ENCODE measurements at places on chromosomes 16 and 17.

DNA sequence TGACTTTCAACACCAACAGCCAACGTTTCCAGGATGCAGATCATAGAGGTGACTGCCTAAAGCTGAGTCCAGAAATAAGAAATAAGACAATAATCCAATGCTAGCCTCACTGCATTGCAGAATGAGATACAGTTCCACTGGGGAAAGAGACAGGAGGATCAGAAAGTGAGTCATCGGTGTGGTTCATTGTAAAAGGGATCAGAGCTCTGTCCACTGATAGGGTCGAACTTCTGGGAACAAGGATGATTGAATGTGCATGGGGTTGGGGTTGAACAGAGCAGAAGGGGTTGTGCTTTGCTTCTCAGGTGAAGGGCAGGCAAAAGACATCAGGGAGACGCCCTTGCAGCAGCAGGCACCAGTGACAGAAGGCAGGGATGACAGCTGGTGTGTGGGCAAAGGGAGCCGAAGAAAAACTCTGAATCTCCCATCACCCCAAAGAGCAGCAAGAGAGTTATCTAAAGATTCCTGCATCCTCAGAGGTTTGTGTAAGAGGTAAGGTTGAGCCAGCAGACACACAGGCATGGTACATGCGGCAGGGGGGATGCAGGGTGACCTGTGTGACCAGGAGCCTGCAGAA, 16.4 kb downstream of the CLEC10A start:
- peak; percentile 29 for DNase-seq

- no peak for DNase-seq
Observed at GRCh38 chr17:82524540-82524939, 5.0 kb downstream of the FOXK2 start.

- DNase-seq = no peak
Observed at GRCh38 chr17:9865586-9865985, 39.5 kb downstream of the RCVRN start.

GRCh38 chr16:31202414-31203375, at the start of gene PYCARD:
TSS of gene PYCARD (minus strand) at chr16:31202760. CDS start at chr16:31202690, 70 bp downstream.
- DNase-seq = peak; percentile 50

DNA sequence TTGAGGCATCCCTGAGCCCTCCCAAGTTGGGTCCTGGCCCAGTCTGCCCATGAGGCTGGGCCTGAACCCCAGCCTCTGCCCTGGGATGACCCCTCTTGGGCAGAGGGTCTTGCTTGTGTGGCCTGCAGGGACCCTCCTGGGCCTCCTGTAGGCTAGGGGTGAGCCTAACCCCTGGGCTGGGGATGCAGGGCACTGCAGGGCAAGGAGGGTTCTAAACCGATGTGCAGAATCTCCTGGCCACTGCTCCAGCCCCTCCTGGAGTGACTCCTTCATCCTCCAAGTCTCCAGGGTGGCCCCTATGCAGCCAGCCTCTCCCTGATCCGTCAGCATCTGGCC, 37.5 kb downstream of the LGALS9 start:
- no peak for DNase-seq

DNA sequence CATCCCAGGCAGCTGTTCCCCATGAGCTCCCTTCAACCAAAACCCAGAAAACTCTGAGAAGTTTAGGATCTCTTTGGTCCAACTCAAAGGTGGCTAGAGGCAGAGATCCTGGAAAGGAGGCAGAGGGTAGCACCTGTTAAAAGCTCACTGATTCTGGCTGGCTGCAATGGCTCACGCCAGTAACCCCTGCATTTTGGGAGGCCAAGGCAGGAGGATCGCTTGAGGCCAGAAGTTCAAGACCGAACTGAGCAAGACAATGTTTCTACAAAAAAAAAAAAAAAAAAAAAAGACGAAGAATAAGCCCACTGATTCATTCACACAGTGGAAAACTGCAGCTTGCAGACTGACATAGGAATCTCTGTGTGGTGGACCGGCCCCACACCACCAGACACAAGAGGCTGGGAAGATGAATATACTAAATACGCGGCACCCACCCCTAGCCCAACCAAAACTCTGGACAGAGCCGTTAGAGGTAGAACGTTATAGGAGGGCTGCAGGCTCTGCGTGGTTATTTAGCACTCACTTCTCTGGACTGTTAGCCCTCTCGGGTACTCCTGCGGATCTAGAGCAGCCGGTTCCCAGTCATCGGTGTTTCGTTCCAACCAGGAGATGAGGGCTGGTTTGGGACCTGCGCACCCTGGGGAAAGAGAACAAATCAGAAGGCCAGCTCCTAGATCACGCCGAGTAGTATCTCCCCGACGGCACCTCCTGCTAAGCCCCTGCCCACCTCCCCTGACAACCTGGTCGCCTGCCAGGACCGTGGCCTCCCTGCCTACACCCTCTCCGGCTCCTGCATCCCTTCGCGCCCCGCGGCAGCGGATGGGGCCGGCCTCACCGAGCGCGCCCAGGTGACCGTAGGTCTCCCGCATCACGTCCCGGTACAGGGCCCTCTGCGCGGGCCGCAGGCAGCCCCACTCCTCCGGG, 925 bp downstream of the ZNF689 start:
- DNase-seq = peak; percentile 42

DNA sequence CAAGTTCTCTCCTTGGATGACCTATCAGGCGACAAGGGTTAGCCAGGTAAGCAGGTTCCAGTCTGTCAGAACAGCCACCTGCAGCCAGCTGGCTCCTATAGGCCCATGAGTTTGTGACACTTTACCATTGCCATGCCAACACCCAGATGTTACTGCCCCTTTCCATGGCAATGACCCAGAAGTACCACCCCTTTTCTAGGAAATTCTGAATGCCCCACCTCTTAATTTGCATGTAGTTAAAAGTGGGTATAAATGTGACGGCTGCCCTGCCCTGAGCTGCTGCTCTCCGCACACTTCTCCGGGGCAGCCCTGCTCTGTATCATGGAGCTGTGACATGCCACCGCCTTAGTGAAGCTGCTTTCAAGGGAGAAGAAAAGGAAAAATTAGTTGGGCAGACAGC, 10.0 kb upstream of the SECTM1 start:
- no peak for DNase-seq

DNA sequence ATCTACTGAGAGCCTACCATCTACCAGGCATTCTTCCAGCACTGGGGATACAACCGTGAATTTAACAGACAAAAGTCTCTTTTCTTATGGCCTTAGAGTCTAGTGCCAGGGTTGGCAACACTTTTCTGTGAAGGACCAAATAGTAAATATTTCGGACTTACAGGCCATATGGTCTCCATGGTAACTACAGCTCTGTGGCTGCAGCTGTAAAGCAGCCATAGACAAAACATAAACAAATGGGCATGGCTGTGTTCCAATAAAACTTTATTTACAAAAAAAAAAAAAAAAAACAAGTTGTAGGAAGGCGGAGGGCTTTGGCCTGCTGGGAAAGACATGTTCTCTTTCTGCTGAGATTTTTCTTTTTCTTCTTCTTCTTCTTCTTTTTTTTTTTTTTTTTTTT, 98.7 kb downstream of the ABCC12 start:
- DNase-seq = no peak

- DNase-seq = no peak
Observed at GRCh38 chr16:79483336-79483735, 117.2 kb downstream of the MAF start.

- peak; percentile 45 for DNase-seq
Observed at GRCh38 chr17:66126231-66126630, 65.7 kb downstream of the CEP112 start.

DNA sequence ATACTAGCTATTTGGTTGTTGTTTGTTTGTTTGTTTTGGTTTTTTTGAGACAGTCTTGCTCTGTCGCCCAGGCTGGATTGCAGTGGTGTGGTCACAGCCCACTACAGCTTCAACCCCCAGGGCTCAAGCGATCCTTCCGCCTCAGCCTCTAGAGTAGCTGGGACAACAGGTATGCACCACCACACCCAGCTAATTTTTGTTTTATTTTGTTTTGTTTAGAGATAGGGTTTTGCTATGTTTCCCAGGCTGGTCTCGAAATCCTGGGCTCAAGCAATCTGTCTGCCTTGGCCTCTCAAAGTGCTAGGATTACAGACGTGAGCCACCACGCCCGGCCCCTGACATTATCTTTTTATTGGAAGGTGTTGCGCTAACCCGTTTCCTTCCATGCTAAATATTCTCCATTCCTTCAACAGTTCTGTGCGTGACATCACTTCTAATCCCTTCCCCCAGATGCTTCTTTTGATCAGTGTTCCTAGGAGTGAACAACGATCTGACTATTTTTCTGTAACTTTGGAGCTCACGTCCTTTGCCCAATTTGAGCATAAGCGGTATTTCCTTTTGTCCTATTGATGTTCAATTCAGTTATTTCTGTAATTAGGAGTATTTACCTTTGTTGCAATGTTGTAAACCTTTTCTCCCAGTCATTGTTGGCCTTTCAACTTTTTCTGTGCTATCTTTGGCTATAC, 30.2 kb upstream of the EMP2 start:
- no peak for DNase-seq

- DNase-seq = peak; percentile 56
Observed at GRCh38 chr16:14562691-14563491, 67.2 kb downstream of the PARN start.

GRCh38 chr16:89242795-89243200, 25.3 kb downstream of the ZNF778 start:
- no peak for DNase-seq

DNA sequence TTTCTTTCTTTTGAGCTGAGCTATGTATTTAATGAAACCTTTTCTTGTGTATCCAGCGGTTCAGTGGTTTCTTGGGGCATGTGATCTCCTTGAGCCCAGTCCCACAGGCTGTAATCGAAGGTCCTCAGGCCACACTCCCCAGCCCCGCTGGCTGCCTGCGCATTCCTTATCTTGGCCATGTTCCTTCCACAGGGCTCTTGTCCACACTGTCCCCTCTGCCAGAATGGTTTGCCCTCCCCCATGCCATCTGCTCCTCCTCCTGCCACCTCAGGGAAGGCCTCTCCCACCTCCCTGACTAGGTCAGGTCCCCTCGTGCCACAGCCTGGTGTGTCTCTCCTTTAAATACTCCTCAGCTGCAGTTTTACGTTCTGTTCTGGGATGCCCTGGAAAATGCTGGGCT, 12.1 kb upstream of the NLRC5 start:
- no peak for DNase-seq

DNA sequence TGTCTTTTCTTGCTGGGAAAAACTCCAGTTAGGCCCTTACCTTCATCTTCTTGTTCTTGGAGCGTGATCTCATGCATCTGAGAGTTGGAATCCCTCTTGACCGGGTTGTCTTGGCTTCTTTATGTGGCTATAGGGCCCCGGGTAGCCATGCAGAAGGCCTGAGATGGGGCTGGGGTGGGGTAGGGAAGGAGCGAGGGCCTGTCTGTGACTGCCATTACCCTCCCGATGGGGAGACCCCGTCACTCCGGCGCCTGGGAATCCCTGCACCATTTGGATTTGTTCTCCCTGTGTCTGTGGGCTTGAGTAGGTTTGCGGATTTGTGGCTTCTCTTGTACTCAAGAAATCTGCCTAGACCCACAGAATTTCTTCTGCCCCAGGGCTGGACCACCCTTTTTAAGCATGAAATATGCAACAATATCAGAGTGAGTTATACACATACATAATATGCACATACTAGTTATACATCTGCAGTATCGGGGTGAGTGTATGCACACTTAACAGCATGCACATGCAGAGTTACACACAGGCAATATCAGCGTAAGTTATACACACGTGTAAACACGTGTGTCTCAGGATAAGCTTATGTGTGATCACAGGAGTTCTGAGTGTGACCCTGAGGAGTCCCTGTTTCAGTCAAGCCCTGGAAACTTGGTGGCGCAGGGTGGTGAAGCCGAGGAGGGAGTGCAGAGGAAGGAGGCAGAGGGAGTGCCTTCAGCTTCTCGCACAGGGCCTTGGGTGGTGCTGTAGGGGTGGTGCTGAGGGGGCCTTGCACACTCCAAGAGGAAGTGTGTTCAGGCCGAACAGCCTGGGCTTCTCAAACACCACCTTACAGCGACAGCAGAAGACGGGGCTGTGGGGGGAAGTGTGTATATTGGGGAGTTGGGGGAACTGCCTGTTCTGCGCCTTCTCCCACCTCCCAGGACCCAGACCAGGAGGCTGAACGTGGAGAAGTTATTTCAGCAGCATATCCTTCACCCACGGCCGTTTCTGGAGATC, 18.5 kb downstream of the CCDC42 start:
- DNase-seq = no peak

- no peak for DNase-seq
Observed at GRCh38 chr16:50227120-50227519, 39.2 kb upstream of the ADCY7 start.

GRCh38 chr17:75743625-75744206, 21.3 kb downstream of the GALK1 start:
- no peak for DNase-seq

GRCh38 chr16:56684256-56684925, 2.1 kb downstream of the MT1X start:
- no peak for DNase-seq

DNA sequence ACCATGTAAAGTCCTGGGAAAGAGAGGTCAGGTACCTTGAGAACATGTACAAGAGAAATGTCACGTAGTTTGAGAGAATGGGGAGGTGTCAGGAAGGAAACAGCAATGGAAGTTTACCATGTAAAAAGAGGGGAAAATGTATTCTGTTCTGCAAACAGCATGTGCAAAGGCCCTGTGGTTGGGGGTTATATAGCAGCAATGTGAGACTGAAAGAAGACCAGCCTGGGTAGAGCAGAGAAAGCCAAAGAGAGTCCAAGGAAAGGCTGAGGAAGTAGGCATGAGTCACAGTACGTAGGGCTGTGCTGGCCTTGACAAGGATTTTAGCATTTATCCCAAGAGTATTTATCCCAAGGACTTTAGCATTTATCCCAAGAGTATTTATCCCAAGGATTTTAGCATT, 141.3 kb upstream of the CACNG3 start:
- DNase-seq = no peak

- DNase-seq = no peak
Observed at GRCh38 chr16:72620348-72620747, 427.6 kb downstream of the ZFHX3 start.

DNA sequence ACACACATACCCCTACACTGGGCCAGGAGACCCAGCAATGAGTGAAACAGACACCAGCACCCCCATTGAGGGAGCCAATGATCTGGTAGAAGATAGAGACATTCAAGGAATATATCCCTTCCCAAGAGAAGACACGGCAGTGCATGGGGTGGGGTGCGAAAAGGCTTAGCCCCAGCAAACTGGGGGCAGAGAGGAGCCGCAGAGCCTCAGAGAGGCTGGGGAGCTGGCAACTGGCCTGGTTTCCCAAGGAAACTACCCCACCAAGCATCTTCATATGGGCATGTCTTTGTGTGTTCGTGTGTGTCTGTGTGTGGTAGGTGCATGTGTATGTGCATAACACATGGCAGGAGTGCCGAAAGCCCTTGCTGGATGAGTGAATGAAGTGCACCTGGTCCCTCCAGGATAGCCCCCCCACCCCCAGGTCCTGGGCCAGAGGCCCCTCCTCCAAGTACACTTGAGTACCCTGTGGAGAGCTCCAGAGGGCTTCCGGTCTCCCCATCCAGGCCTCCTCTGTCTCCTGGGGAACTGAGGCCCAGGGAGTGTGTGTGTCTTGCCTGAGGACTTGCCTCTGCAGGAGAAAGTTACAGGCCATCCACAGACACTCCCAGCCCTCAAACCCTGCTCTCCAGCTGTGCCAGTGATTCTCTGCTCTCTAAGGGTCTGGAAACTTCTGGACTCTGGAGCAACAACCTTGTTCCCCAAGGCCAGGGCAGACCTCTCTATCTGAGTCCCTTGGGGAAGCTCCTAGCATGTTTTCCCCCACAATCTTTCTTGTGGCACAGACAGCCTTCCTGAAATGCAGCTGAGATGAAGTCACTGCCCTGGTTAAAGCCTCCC, 15.9 kb downstream of the TBX2 start:
- no peak for DNase-seq

All from cardiac fibroblast (primary cell).